ENCODE measurements at places on chromosomes 7 and 10.

DNA sequence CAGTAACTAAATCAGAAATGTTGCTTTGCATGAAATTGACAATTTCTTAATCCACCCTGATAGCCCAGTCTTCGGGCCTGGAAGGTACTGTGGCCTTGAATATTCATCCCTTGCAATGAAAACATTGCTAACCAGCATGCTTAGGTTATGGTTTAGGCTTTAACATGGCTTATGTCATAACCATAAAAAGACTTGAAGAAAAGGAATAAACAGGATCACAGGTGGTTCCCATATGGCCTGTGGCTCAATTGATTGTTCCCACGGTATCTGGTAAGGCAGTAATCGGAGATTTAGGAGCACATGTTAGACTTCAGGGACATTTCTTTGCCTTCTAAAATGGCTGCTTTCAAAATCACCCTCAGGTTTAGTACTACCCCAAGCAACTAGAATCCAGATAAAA lies 139.5 kb downstream of the ST7 start:
- no peak for DNase-seq

- peak; percentile 43 for DNase-seq
These were observed 29.4 kb upstream of the AMPH start for GRCh38 chr7:38660427-38661099.

DNA sequence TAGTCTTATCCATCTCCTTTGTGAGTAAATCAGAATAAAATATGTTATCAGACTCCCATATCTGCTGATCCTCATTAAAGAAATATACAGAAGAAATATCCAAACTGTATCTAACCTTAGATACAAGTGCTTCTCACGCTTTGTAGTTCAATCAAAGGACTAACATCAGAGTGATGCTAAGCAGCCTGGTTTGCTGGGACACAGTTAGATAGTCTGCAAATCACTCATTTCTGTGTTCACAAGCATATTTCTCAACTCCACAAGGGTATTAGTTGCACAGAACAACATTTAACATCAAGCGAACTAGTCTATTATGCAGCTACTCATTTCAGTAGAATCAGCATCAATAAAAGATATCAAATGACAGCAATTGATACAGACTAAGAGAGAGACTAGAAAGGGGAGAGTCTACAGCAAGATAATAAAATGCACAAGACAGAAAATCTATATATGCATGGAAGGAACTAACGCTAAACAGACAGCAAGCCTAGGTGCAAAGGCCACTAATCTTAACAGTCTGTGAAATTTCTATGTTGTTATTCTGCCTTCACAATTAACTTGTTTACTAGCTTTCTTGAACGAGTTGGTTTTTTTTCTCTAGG lies 30.0 kb downstream of the DNAJC12 start:
- no peak for DNase-seq

GRCh38 chr10:81820418-81820817 lies 54.6 kb upstream of the NRG3 start:
- no peak for DNase-seq

- no peak for DNase-seq
These were observed 34.6 kb upstream of the VIPR2 start for GRCh38 chr7:159179241-159179640.

- peak; percentile 74 for DNase-seq
These were observed 1.2 kb upstream of the SMNDC1 start for GRCh38 chr10:110305767-110306451.

- DNase-seq = no peak
These were observed 68.7 kb downstream of the MBL2 start for GRCh38 chr10:52703898-52704297.

GRCh38 chr7:22896917-22897316 lies 74.3 kb upstream of the TOMM7 start:
- DNase-seq = no peak

GRCh38 chr7:100120733-100121036 lies 1.3 kb downstream of the CNPY4 start:
- DNase-seq = no peak

- DNase-seq = no peak
These were observed 151.5 kb upstream of the COL1A2 start for GRCh38 chr7:94243066-94243711.

GRCh38 chr10:107814865-107815487 lies 650.5 kb upstream of the SORCS1 start:
- peak; percentile 4 for DNase-seq

DNA sequence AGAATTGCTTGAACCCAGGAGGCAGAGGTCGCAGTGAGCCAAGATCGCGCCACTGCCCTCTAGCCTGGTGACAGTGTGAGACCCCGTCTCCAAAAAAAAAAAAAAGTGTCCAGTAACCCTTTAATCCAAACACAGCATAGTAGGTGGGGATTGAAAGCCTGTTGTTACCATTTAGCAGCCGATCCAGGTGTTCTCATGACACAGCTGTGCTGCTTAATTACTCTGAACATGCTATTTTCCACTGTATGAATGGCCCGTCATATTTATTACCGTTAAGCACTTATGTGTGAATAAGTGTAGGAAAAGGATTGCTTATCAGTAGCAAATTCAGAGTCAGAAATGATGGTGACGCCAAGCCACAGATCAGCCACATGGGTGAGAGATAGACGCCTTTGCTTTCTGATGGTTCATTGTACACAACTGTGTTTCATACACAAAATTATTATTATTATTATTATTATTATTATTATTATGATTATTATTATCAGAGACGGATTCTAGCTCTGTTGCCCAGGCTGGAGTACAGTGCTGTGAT lies 11.6 kb upstream of the ORAI2 start:
- DNase-seq = no peak

GRCh38 chr10:132107949-132108877 lies 42.5 kb downstream of the JAKMIP3 start:
- no peak for DNase-seq

- DNase-seq = no peak
These were observed 3.4 kb upstream of the ZNF503 start for GRCh38 chr10:75404815-75405597.

GRCh38 chr10:133379152-133379800 lies at the start of gene PAOX:
Gene PAOX, plus strand, starts transcription at chr10:133379262. Its CDS starts 55 bp downstream, at chr10:133379317.
- peak; percentile 80 for DNase-seq

- no peak for DNase-seq
These were observed 70.7 kb downstream of the RBAK start for GRCh38 chr7:5116359-5116758.

All from activated naive CD4-positive, alpha-beta T cell treated with anti-CD3 and anti-CD28 coated beads for 36 hours (primary cell).